ENCODE measurements at places on chromosomes 12 and 14.

DNA sequence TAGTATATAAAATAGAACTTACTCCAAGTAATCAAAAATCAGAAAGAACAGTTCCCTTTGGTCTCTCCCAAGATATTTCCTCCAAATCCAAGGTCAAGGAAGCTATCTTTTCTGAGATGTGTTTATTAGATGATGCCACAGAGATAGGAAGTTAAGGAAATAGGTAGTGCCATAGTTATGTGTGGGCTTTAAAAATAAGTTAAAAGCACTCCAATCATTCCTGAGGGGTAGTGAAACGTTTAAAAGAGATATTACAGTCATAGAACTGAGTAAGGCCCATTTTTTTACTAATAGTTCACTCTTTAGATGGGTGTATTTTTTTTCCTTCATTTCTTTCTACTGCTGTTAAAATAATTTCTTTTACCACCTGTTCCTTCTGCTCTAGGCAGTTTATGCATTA lies 1630.9 kb upstream of the SEL1L start:
- no peak for DNase-seq

GRCh38 chr14:87443787-87444186 lies 549.2 kb downstream of the GALC start:
- DNase-seq, result no peak

GRCh38 chr14:39615352-39615751 lies 183.1 kb upstream of the FBXO33 start:
- no peak for DNase-seq

GRCh38 chr14:22567437-22567836 lies 21.6 kb downstream of the DAD1 start:
- no peak for DNase-seq

DNA sequence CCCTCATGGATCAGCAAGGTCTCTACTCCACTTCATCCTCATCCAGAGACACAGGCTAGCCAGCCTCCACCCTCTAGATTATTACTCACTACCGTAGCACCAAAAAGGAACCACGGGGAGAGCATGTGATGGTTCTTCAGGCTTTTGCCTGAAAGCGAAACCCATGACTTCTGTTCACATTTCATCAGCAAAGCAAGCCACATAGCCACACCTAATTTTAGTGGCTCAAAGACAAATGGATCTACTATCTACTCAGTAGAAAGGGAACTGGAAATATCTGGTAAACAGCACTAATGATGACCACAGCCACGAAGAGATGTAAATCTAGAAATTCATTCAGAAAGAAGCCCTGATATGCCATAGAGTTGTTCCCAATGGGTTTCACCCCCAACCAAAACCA lies 51.4 kb downstream of the VCPKMT start:
- DNase-seq, result peak; percentile 90

DNA sequence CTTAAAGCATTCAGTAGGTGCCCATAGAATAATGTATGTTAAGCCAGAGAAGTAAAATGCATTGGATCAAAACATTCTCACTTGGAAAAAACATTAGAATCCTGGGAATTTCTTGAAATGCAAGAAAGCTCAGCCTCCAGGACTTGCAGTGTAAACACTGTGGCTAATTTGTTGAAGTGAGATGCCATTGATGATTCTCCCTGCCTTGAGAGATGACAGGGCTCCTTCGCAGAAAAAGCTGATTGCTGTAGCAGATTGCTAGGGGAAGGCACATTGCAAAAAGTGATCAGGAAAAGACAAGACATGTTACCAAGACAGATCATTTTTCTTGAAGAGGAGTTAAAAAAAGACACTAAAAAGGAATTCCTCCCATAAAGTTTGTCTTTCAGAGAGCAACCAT lies 204.2 kb upstream of the HMGA2 start:
- DNase-seq, result no peak

DNA sequence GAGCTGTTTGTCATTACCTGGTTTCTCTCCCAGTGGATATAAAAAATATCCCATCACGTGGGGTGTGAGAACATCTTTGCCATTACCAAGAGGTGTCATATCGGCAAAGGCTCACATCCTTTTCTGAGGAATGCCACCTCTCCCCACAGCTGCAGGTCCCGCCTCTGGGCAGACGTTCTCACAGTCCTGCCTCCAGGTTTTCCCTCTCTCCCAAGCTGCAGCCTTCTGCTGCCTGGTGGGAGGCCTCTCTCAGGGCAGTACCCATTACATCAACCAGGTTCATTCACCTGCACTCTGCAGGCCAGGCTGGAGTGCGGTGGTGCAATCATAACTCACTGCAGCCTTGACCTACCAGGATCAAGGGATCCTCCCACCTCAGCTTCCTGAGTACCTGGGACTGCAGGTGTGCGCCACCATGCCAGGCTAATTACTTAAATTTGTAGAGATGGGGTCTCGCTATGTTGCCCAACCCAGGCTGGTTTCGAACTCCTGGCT lies 15.0 kb upstream of the TMEM119 start:
- DNase-seq, result no peak

- no peak for DNase-seq
Observed at GRCh38 chr14:60862283-60862682, 118.6 kb downstream of the TRMT5 start.

GRCh38 chr14:61591862-61592261 lies 103.5 kb upstream of the HIF1A start:
- no peak for DNase-seq

GRCh38 chr12:22321018-22321605 lies 13.4 kb downstream of the ST8SIA1 start:
- no peak for DNase-seq

DNA sequence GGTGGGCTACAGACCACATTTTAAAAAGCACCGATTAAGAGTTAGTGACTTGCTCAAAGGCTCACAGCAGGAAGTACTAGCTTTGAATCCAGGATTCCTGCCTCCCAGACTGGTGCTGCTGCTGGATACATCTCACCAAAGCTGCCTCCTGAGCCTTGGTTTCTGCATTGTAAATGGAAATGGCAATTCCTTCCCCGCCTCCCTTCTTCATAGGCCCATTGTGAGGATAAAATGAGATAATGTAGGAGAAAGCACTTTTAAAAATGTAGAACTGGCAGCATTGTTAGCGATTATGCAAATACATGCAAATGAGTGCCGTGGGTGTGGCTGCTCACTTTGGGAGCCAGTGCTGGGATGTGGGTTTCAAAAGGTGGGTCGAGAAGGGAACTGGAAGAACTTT lies 15.4 kb downstream of the PDE1B start:
- no peak for DNase-seq

DNA sequence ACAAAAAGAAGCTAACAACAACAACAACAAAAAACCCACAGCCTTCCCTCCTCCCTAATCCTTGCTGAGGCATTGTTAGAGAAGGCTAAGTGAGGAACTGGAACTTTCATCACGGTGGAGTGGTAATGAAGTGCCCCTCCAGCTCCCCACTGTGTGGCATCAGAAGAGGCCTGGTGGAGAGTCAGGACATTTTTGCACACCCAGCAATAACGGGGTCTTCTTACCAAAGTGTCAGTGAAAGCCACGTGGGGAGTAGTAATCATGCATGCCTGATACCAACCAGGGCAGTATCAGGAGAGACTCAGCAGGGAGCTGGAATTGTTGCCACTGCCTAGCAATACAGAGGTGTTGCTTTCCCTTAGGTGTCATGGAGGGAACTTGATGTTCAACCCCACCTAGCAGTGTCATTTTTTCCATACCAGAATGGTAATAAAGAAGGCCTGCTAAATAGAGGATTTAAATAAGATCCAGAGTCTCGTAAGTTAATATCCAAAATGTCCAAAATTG lies 299.7 kb upstream of the RGS6 start:
- no peak for DNase-seq

DNA sequence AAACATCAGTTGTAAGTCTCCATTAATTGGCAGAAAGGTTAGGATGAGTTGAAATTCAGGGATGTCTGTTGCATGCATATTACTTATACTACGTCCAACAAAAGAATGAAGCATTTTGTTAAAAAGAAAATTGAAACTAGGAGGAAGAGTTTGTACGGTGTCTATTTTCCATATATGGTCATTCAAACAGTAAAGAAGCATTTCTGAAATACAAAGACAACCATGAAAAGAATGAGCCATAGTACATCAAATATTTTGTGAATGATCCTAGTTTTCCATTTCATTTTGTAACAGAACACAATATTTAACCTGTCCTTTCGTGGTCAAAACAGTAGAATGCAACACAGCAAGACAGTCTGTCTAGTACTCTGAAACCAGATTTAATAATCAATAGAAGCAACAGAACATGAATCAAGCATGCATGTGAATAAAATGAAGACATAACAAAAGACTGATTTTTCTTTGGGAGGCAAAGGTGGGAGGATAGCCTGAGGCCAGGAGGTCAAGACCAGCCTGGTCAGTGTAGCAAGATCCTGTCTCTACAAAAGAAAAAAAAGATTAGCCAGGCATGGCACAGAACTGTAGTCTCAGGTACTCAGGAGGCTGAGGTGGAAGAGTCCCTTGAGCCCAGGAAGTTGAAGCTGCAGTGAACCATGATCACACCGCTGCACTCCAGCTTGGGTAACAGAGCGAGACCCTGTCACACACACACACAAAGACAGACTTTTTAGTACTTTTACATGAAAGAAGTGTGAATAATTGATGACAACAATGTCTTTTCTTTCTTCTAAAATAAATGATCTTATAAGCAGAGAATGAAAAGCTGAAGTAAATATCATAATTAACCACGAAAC lies 156.0 kb downstream of the LRIG3 start:
- no peak for DNase-seq

GRCh38 chr12:91986084-91986483 lies 159.6 kb downstream of the BTG1 start:
- DNase-seq, result no peak

GRCh38 chr12:102063069-102063468 lies 1.3 kb upstream of the WASHC3 start:
- no peak for DNase-seq

- DNase-seq, result no peak
Observed at GRCh38 chr12:117845271-117845904, 123.4 kb downstream of the KSR2 start.

DNA sequence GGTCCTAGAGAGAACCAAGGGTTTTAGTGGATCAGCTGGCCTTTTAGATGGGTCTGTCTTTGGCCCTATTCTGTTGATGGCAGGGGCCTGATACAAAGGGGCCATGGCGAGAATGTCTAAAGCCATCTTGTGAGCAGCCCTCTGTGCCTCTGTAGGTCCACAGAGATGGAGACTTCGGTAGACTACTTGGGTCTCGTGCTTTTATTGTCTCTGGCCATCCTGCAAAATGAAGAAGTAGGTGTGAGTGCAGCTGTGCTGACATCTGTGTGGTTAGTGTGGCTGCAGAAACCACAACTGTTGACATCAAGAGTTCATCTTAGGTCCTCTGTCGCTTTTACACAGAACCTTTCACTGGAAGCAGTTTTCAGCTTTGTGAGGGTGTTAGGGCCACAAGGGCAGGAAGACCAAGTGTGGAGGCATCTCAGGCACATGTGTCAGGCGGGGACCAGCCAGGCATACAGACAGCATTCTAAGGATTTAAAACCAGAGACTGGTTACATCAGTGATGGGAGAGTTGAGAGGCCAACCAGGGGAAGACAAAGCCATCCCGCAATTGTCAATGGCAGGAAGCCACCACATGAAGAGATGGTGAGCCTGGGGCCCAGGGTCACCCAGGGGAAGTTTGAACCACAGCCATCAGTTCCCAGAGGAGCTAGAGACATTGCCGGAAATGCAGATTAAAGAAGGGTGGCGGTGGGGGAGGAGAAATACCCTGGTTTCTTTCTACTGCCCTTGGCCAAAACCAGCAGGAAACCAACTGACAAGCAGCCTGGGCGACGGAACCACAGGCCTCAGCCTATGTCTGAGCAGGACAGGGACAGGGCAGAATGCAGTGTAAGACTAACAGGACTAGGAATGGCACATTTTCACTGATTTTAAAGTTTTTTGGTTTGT lies 13.0 kb upstream of the TPCN1 start:
- peak; percentile 67 for DNase-seq

GRCh38 chr12:124295431-124296058 lies 652 bp downstream of the RFLNA start:
- DNase-seq, result no peak

GRCh38 chr14:95260537-95261361 lies 59.0 kb downstream of the CLMN start:
- DNase-seq, result no peak

- DNase-seq, result no peak
Observed at GRCh38 chr14:90140956-90141316, 79.1 kb downstream of the KCNK13 start.

DNA sequence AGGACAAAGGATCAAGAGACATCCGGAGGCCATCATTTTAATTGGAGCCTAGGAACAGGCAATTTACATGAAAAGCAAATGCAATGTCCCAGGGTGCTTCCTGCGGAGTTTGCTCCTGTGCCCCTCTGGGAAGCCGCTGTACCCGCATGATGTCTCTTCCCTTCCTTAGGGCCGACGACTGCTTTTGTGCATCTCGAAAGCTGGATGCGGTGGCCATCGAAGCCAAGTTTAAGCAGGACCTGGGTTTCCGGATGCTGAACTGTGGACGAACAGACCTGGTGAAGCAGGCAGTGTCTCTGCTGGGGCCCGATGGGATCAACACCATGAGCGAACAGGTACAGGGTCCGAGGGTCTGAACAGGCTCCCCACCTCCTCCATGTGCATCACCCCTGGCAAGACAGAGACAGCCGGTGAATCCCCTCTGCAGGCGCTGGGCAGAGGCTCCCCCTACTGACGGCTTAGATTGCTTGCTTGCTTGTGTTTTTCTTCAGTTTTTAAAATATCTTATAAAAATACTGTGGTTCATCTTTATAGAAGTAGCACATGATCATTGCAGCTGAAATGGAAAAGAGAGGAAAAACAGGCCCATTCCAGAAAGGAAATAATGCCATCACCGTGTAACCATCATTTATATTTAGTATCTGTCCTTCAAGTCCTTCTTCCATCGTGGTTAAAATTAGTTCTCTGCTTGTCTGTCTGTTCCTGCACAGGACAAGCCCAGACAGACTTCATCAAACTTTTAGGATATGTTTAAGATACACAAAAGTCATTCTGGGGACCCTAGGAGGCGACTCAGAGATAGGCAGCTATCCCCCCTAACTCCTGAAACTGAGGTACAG lies 75.4 kb upstream of the PWP1 start:
- DNase-seq, result no peak

DNA sequence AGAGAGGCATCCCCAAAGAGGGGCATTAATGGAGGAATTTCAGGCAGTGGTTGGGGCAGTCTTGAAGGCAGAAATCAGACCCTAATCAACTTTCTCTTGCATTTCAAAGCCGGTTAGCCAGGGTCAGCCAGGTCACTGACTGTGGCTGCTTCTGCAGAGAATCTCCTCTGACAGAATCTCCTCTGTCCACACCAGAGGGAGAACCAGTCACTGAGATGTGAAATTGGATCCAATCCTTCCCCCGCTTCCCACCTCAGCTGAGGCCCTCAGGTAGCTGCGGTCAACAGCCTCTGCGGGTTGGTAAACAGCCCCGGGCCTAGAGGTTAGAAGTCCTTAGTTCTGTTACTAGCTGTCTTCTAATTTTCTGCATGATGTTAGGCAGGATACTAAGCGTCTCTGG lies 39.8 kb upstream of the NUAK1 start:
- no peak for DNase-seq

Measured in CD4-positive, alpha-beta T cell treated with Interleukin-4 for 4 hours (primary cell).